Femur (tissue), 1 donor: ENCODE measurements at places on chromosomes 7 and 10.

DNA sequence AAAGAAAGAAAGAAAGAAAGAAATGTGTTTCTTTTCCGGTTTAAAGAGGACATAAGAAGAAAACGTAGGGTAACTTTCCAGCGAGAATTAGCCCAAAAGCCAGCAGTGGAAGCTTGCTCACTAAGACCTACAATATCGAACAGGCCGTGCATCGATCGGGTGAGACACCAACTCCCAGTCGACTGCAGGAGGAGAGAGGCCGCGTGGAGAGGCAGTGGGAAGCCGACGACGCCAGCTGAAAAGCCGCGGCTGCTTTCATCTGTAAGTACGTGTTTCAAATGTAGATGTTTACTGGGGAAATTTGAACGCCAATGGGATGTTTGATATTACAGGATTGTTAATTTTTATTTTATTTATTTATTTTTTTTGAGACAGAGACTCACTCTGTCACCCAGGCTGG lies 28.6 kb upstream of the GIMAP8 start:
- no peak for DNase-seq

DNA sequence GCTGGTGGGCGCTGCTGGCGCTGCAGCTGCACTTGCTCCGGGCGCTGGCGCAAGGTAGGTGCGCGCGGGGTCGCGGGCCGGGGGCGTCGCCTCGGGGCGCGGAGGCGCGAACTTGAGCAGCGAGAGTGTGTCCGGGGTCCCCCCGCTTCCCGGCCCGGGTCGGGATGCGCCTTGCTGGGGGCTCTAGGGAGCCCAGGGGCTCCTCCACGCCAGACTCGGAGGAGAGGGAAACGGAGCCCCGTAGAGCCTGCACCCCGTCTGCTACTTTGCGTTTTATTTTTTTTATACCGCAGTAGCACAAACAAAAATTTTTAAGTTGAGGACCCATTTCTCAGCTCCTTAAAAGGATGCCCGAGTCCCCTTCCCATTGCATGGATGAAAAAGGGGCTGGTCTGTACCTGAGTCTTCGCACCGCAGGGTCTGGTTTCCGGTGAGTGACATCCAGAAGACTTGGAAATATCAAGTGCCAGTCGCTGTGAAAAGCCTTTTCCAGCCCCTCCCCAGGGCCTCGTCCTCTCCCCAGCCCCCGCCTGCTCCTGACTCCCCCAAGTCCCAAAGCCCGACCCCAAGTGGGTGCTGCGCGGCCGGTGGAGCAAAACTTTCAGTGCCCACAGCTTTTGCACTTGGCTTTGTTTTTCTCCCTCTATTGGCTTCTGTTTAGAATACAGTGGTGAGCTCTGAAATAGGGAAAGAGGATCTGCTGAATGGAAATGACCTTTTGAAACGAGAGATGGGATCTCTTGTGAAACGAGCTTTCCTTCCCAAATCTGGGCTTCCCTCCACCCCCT lies 973 bp downstream of the SDK1 start:
- DNase-seq: no peak

DNA sequence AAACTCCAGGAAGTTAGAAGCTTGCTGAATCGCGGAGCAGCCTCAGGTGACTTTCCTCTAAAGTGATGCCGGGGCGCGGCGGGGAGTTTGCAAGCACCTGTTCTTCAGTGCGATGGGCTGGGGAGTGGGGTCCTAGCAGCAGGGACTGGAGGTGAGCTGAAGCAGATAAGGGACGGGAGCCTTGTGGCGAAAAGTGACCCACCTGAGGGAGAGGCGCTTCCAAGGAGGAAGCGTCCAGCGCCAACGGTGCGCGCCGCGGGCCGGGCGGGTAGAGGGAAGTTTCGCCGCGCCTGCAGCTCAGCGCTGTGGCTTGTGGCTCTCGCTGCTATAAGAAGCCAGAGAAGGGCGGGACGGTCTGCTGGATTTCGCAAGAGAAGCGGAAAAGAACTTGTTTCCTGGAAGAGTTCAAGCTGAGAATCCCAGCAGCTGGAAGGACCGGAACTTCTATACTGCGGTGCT lies at the start of gene STEAP4:
STEAP4 (minus strand) TSS at position 305 of the 459 bp plus-strand sequence. CDS start 22,625 bp downstream, outside the sequence.
- DNase-seq: peak; percentile 86

GRCh38 chr10:130015075-130015695 lies 51.1 kb upstream of the EBF3 start:
- no peak for DNase-seq

DNA sequence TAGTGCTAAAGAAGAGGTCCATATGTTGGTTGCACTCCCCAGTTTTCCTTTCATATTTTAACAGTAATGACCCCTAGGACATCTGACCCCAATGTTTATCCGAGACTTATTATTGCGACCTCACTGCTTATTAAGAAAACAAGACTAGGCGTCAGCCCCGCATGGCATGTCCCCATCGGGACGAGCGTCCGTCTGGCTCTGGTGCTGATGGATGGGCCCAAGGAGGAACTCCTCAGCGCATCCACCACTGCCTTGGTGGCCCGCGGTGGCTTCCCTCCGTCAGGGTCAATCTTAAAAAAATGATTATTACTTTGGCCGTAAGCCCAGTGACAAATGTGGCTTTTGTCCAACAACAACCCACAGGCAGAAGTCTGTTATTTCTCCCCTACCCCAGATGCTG lies 40.1 kb upstream of the CXCL12 start:
- DNase-seq: peak; percentile 13

GRCh38 chr7:144903201-144903600 lies 67.3 kb upstream of the TPK1 start:
- no peak for DNase-seq

DNA sequence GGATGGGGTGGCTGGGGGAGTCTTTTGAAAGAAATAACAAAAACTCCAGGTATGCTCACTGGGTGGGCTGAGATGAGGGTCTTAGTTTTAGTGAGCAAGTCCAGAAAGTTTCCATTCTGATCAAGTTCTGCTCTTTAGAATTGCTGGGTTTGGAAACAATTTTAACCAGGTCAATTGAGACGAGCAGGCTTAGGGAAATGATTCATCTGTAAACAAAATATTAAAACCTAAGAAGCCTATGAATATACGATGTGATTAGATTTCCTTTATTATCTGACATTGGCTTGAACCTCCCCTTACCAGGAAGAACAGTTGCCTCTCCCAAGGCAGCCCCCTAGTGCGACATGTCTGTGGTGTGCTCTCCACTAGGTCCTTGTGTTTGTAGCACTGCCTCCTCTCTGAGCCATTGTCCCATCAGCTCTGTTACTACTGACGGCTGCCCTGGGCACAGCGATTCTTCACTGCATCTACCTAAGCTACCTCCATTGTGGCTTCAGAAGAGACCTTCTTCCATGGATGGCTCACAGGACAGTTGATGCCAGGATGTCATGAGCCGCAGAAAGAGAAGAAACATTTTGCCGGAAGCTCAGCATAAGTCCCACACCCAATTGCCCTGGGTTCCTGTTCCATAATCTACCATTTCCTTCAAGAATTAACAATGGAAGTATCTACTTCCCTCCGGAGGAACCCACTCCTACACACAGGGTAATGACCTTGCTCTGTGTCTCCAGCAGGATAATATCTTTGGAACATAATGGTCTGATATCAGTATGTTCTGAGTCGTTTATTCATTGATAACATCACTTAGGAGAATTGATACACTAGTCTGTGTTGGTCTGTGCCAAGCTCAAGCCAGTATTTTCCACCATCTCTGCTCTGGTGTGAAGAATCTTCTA lies 95.1 kb upstream of the ITGB1 start:
- DNase-seq: no peak

DNA sequence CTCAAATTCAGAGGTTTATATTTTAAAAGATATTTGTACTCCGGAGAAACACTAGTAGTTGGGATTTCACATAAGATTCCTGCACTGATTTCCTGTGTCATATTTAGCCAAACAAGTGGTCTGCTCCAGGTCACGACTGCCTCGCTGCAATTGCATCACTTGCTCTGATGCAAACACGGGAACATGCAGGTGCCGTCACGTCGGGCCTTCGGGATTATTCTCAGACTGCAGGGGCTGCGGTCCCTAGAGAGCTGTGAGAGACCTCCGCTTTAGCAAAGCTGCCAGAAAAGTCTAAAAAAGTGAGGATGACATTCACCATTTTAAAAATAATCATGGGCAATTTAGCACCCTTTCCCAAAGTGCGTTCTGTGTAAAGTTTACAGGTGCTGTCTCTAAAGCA lies 93.5 kb upstream of the DDC start:
- DNase-seq: no peak
